ENCODE measurements at places on chromosomes 11 and 22. TPM values are rescaled to one million over a fixed set of nuclear protein-coding genes. Genes with fewer than 3 reads are reported as not detected.

The KDM4D gene
- total RNA-seq, result 1.6 TPM

The COA4 gene
- total RNA-seq, result 106 TPM

DNA sequence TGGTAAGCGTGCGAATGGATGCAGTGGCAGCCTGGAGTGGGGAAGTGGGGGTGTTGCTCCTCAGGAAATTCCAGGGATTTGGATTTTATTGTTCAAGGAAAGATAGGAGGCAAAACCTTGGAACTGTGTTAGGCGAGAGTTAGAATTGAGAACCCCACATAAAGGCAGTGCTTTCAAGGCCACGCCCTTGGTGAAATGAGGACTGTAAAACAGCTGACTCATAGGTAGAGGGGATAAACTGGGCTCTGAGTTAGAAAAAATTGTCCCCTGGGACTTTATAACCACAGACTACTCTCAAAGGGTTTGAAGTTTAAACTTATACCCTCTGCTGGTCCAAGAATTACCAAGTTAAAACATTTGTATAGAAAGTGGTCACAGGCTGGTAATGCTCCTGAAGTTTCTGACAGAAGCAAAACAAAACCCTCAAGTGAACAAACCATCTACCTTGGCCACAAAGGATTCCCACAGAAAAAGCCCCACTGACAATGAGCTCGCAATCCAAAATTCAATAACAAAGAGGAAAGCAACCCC lies 250.3 kb upstream of the TBCEL start:
- DNase-seq, result no peak

DNA sequence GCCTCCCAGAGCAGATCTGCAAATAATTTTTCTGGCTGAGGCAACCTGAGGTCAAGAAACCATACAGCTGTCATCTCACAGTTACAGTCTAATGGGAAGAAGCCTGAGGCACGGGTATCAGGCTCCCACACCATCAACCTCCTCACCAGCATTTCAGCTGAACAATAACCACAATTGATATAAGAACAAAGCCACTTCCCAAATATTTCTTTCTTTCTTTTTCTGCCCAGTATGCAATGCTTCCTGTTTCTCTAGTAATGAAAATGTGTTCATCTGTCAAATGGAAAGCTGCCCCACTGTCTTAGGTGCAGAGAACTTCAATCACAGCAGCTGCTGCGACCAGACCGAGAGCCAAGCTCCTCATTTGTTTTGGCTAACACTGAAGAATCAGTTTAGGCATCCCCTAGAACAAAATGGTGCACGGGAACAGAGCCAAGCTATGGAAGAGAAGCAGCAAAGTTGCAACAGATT lies 108.4 kb downstream of the BLID start:
- no peak for DNase-seq

DNA sequence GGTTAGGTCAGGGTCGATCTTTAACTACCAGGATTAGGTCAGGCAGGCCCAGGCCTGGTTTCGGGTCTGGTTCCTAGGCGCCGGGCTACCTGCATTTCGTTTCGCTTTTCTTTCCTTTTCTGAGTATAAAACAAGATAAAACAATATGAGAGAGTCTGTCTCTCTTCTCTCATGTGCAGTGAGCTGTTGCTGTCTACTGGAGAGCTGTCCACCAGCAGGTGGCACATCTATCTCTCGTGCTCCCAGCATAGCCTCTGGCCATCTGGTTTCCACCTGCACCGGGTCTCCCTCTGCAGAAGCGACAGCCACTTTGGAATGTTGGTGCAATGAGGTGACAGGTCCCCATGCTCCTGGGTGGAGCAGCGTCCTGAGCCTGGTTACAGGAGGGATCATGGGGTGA lies 27.6 kb downstream of the RIBC2 start:
- DNase-seq, result peak; percentile 28

The ARFGAP2 gene
- total RNA-seq, result 104 TPM

The FZD4 gene
- 0.09 TPM for total RNA-seq

DNA sequence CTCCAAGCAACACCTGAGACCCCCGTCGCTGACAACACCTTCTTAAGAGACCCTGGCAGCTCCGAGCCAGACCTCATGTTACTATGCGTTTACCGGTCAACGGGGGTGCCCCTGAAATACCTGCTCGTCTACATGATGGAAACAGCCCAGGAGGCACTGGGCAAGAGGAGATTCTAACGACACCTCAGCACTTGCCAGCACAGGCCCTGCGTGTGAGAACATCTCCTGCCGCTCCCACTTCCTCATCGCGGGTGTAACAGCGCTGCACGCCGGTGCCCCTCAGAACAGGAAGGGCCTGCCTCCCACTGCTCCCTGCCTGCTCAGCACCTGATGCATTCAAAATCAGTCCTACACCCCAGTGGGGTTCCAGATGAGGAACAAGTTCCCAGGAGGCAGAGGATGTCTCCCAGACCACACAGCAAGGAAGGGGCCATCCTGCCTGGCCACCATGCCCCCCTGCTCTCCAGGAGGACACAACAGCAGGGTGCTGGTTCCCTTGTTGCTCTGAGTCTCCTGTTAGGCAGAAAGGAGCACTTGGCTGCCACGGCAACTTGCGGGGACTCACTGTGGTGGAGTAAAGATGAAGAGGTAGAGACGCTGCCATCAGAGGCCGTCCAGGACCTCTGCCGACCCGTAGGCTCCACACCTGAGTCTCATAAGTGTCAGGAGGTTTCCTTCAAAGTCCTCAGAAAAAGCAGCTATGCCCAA lies 2.1 kb downstream of the TOLLIP start:
- no peak for DNase-seq

GRCh38 chr22:25566898-25567235 lies 2.4 kb downstream of the GRK3 start:
- no peak for DNase-seq

DNA sequence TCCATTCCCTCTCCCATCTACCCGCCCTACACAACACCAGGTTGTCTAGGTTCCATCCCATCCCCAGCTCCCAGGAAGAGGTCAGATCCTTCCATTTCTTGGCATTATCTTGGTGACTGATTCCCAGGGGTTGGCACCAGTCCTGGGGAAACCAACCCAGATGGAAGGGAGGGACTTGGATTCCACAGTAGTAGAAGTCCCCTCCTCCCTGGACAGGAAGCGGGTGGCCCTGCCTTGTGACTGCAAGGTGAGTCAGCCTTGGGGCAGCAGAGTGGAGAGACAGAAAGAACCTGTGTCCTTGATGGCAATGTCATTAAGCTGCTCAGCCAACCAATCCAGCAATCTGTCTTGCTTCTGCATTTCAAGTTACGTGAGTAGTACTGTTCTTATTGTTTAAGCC lies 26.5 kb downstream of the SYT13 start:
- no peak for DNase-seq

The CEP126 gene
- 1.8 TPM for total RNA-seq

DNA sequence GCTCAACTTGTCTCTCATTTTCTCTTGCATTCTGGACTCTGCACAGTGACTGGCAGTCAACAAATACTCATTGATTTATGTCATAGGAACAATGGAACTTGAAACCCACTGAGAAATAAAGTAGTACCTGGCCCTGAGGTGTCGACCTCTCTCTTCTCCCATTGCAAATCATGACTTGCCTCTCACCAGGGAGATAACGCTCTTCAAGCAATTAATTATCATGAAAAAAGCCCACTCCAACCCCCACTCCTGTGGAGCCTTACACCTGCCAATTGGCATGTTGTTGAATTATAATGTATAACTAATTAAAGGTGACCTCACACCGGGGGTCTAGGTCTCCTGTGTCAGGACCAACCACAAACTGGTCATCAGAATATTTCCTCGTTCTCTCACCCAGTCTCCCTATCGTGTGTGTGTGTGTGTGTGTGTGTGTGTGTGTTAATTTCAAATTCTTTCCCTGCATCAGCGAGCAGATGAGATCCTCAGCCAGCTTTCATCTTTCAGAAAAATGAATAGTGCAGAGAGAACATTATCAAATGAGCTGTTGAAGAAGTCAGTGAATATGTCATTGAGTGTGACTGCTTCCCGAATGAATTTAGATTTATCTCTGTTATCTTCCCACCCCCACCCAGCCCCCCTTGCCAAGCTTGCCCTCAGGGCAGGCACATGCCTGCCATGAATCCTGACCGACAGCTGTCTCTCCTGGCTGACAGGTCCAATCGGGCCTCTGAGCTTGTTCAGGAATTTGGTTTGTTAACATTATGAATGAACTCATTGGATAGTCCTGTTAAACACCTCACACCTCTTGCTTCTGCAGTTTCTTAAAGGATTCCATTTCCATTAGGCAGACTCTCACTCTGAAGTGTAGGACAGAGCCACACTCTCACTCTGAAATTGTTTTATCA lies 357.4 kb downstream of the INSC start:
- no peak for DNase-seq

DNA sequence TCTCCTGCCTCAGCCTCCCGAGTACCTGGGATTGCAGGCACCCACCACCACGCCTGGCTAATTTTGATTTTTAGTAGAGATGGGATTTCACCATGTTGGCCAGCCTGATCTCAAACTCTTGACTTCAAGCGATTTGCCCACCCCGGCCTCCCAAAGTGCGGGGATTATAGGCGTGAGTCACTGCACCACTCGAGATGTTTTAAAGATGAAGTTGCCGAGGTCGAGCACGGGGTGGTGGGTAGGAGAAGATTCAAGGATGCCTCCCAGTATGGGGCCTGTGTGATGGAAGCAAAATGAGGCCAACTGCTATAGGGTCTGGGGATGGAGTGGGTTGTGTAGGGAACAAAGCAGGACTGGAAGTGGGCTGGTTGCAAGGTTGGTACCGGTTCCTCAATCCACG lies 245.2 kb downstream of the MN1 start:
- no peak for DNase-seq

DNA sequence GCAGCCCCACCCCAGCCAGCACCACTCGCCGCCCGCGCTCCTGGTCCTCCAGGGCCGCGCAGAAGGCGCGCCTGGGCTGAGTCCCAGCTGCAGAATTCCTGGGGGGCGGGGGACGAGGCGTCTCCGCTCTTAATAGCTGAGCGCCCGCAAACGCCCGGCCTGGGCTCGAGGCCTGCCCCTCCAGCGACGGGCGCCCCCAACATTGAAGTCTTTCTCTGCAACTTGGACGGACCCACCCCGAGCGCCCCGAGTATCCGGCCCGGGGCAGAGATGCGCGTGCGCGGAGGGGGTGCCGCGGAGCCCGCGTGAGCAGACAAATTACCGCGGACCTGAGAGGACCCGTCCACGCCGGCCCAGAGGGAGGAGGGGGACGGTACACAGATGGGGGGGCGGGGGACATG lies 6.7 kb upstream of the SYT7 start:
- DNase-seq, result no peak

DNA sequence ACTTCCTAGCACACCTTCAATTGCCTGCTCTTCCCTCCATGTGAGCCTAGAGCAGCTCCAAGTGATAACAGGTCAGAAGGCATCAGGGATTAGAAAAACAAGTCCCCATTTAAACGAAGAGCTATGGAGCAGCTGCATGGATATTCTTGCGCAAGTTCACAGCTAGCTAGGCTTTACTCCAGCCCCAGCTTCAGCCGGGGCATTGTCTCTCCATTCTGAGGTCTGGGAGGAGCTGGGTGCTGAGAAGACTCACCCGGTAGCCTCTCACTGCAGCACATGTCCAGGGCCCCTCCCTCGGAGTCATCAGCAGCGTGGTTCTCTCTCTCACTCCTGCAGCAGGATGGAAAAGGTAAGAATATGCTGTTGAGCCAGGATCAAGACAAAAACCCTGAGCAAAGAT lies 26.0 kb downstream of the PTPN5 start:
- no peak for DNase-seq

GRCh38 chr11:65478388-65479183 lies 20.3 kb upstream of the MALAT1 start:
- no peak for DNase-seq

DNA sequence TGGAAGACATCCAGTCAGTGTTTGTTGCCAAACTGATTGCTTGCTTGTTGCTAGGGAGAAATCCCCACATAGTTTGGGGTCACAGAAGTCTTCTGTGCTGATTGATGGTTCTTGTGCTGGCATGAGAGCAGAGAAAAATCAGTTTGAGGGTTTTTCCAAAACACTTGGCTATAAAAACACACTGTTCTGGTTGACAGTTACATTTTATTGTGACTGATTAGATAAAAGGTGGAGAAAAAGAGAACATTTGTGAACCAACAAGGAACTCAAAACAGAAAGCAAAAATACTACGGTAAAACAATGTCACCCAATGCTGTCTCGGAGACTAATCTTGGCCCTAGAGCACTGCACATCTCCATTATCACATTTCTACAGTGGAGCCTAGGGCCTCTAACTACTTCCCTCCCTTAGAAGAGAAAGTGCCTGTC lies 14.4 kb upstream of the EIF4G2 start:
- DNase-seq, result no peak

DNA sequence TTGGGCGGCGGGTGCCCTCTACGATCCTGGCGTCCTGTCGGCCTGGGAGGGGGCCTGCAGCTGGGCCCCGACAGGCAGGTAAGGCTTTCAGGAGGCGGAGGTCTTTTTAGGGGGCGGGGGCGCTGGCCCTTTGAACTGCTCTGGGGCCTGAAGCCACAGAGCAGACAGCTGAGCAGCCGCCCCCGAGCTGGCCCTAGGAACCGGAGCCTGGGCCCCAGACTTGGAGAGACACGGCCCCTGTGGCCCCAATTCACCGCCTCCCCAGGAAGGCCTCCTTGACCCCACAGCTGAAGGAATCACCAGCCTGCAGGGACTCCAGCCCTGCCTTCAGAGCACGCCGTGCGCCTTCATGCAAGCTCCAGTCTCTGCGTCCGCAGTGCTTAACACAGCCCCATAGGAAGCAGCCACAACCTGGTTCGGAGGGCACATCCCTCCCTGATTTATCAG lies 618 bp upstream of the CERK start:
- no peak for DNase-seq

DNA sequence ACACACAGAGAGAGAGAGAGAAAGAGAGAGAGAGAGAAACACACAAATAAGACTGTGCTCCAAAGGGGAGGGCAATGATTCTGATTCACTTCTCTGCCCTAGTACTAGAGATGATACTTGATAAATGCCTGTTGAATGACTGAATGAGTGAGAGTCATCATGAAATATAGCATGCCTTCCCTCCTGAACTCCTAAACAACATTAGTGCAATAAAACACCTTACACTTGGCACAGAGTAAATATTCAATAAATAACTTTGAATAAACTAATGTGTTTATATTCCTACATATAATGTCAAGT lies 511.2 kb upstream of the RAG2 start:
- no peak for DNase-seq

DNA sequence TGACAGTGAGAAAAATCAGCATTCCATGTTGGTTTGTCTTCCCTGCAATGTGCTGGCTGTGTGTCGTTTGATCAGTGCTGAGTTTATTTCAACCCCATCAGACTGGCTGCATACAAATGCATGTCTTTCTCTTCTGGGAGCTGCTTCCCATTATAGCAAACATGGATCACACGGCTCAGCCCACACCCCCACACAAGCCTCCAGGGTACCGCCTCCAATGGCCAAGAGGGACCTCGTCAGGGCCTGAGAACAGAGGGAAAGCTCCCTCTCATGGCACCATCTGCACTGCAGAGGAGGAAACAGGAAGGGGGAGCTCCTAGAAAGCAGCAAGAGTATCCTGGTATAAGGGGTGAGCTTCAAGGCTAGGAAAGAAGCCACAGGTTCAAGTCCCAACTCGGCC lies 214.2 kb downstream of the LARGE1 start:
- DNase-seq, result no peak

- no peak for DNase-seq
Measured at GRCh38 chr11:62930157-62930556, 9.0 kb upstream of the CHRM1 start.

The JAM3 gene
- total RNA-seq, result 12.5 TPM

The OR6A2 gene
- total RNA-seq, result not detected
